T-helper 17 cell (primary cell): ENCODE measurements at places on chromosomes 3 and 15. TPM values are rescaled to one million over a fixed set of nuclear protein-coding genes. Genes with fewer than 3 reads are reported as not detected.

HAPLN3 gene
- total RNA-seq, result 103 TPM

MCF2L2 gene
- 27.2 TPM for total RNA-seq

PCLAF gene
- 0.76 TPM for total RNA-seq

SCN5A gene
- not detected for total RNA-seq

NAALADL2 gene
- total RNA-seq, result not detected

RAB5A gene
- total RNA-seq, result 102 TPM

UROC1 gene
- not detected for total RNA-seq

CISH gene
- total RNA-seq, result 63.4 TPM

ABI3BP gene
- not detected for total RNA-seq

ADGRG7 gene
- total RNA-seq, result not detected

BFSP2 gene
- total RNA-seq, result 1.2 TPM

KIF7 gene
- 0.05 TPM for total RNA-seq

RPSA gene
- 2,030 TPM for total RNA-seq

VIPR1 gene
- 72.9 TPM for total RNA-seq

GOLGA8G gene
- total RNA-seq, result not detected

GATM gene
- 0.32 TPM for total RNA-seq

PPARG gene
- total RNA-seq, result 1.1 TPM
